Non-pigmented ciliary epithelial cell (primary cell): ENCODE measurements at places on chromosomes 3 and 15.

DNA sequence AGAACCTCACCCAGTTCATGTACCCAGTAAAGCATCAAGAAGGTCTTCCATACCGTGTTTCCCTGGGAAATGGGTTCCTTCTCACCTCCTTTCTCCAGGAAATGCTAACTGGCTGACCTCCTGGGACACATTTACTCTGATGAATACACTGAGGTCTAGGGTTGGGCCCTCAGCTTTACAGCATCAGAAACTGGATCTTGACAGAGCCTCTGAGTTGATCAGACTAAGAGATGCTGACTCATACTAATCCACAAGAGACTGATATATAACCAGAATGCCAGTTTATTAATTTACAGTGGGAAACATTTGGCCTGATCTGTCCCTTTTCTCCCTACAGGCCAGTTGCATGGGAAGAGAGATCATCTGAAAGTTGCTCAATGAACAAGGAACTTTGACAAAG is 55.8 kb downstream of the GTF2E1 start:
- DNase-seq = no peak

DNA sequence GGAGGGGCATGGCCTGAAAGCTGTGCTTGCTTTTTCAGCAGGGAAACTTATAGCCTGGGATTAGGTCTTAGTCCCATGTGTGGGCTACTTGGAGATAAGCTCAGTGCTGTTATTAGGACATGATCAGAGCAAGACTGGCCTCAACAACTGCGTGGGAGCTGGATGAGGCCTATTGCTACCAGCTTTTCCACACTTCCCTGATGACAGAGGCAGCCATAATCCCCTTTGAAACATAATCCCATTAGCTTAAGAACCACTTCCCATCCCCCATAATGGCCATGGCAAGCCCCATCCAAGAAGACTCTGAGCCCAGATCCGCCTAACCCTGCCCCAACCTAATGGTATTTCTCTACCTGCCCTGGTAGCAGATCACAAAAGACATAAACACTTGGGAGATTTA is 26.6 kb upstream of the GK5 start:
- no peak for DNase-seq

DNA sequence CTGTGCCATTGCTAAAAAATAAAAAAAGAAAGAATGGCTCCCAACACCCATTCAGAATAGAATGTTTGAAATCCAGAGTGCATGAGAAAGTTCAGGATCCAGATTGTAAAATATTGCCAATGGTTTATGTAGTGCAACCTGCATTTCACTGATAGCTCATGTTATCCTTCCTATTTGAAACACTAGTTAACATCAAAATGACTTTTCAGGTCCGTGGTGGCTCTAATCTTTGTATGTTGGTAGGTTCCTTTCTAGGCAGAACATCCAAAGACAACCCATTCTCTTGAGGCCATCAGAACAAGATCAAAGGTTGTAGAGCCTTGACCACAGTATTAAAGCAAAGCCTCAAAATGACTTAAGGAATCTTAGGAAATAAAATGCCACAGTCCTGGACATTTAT is 51.0 kb downstream of the PLCL2 start:
- no peak for DNase-seq

GRCh38 chr3:16186086-16186485 is 11.6 kb downstream of the GALNT15 start:
- DNase-seq = no peak

GRCh38 chr15:41832875-41833274 is 5.0 kb downstream of the JMJD7 start:
- DNase-seq = no peak

DNA sequence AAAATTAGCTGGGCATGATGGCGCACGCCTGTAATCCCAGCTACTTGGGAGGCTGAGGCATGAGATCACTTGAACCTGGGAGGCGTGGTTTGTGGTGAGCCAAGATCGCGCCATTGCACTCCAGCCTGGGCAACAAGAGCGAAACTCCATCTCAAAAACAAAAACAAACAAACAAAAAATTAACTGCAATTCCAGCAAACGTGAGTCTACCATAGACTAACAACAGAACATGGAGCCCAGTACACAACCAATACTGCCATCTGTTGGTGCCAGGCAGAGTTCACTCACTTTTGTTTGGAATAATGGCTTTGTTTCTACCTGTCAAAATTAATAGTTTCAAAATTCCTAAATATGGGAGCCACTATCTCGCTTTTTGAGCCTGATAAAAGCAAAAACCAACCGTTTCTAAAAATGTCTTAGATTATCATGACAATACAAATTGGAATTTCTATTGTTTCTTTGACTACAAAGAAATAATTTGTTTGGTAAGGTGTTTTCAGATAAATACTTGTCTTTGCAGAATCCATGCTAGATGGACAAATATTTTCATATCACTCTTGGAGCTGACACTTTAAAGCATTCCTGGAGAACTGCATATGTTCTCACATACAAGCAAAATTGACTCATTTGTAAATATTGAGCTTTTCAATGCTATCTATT is 45.0 kb downstream of the GPR176 start:
- no peak for DNase-seq
